PC-9 (cell line): ENCODE measurements at places on chromosomes 11 and 22. TPM values are rescaled to one million over a fixed set of nuclear protein-coding genes. Genes with fewer than 3 reads are reported as not detected.

BIRC3 gene
- 3.8 and 4.8 TPM in 2 replicates for total RNA-seq

DNA sequence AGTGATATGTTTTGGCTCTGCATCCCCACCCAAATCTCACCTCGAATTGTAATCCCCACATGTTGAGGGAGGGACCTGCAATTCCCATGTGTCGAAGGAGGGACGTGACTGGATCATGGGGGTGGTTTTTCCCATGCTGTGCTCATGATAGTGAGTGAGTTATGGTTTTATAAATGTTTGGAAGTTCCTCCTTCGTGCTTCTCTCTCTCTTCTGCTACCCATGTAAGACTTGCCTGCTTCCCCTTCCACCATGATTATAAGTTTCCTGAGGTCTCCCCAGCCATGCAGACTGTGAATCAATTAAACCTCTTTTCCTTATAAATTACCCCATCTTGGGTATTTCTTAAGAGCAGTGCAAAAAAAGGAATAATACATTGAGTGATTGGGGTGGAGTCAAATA lies 7.3 kb upstream of the CEP295 start:
- no peak for DNase-seq

GRCh38 chr11:131695889-131696429 lies 325.5 kb downstream of the NTM start:
- no peak for DNase-seq

DNA sequence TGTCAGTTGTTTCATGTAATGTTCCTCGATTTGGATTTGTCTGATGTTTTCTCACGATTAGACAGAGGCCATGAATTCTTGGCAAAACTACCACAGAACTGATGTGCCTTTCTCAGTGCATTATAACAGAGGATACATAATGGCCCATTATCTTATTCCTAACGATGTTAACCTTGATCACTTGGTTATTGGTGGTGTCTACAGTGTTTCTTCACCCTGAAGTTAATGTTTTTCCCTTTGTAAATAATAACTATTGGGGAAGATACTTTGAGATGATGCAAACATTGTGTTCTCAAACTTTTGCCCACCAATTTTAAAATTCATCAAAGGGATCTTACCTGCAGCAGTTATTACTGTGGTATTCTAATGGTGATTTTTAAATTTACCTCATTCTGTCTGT lies 13.1 kb downstream of the RAB6A start:
- DNase-seq: no peak

GRCh38 chr11:35082321-35083180 lies 56.4 kb upstream of the CD44 start:
- DNase-seq: peak; percentile 95

C11orf97 gene
- not detected in 2 replicates for total RNA-seq

DNA sequence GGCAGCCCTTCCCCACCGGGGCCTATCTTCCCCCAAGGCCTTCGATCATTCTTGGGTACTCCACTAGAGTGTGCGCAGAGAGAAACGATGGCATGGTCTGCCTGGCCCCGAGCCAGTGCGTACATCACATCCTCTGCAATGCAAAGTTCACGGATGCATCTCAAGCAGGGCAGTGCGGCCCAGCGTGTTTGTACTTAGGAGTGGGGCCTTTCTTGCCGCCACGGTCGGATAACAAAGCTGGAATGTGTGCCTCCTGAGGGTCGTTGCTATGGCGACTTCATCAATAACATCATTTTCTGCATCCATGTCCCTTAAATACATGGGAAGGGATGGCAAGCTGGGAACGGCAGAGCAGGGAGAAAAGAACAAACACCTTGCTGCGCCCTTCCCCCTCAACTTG lies 73.9 kb downstream of the SCUBE1 start:
- DNase-seq: no peak

C11orf87 gene
- not detected in 2 replicates for total RNA-seq

- no peak for DNase-seq
These were observed 120.8 kb upstream of the MTMR2 start for GRCh38 chr11:96044747-96045146.

- no peak for DNase-seq
These were observed 362.4 kb downstream of the TENM4 start for GRCh38 chr11:79078456-79078855.

DNA sequence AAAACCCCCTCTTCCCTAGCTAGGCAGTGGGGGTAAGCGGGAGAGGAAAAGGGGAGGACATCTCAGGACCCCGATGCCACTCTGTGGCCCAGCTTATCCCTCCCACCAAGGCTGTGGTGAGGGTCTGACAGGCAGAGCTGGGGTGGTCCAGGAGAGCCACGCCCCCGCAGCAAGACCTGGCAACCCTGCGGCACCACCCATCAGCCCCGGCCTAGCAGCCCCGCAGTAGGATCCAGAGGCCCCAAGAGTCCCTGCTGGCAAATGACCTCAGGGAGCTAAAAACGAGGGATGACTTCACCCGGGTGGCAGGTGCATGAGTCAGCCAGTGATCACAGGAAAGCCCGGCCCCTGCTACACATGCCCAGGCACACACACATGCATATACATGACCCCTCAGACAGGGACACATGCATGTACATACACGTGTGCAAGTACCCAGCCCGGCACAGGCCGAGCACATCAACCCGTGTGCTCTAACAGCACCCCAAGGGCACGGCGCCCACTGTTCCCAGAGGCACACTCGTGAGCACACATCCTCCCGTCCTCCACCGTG lies 32.3 kb downstream of the ARVCF start:
- DNase-seq: peak; percentile 55

- DNase-seq: no peak
These were observed 301.2 kb downstream of the TBC1D22A start for GRCh38 chr22:47063606-47064005.

DNA sequence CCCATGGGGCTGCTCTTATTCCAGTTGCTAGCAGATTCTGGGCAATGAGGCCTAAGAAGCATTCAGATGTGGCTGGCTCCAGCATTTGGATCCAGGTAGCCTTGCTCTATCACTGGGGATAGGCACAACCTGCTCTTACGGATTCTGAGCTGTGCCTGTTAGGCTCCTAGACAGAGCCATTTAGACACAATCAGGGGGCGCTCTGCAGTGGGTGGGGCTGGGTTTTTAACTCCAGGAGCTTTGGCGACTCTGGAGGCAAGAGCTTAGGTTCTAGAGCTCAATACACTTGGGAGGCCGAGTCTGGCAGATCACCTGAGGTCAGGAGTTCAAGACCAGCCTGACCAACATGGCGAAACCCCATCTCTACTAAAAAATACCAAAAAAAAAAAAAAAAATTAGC lies 32.0 kb downstream of the KCNC1 start:
- DNase-seq: no peak

GRCh38 chr22:17542452-17542851 lies 20.8 kb upstream of the SLC25A18 start:
- DNase-seq: no peak
